ENCODE measurements at places on chromosomes 11 and 22.

GRCh38 chr11:59423835-59424234 is 2.4 kb downstream of the OR5A2 start:
- DNase-seq, result no peak

- no peak for DNase-seq
These were observed 59.4 kb downstream of the MICAL2 start for GRCh38 chr11:12169822-12170221.

DNA sequence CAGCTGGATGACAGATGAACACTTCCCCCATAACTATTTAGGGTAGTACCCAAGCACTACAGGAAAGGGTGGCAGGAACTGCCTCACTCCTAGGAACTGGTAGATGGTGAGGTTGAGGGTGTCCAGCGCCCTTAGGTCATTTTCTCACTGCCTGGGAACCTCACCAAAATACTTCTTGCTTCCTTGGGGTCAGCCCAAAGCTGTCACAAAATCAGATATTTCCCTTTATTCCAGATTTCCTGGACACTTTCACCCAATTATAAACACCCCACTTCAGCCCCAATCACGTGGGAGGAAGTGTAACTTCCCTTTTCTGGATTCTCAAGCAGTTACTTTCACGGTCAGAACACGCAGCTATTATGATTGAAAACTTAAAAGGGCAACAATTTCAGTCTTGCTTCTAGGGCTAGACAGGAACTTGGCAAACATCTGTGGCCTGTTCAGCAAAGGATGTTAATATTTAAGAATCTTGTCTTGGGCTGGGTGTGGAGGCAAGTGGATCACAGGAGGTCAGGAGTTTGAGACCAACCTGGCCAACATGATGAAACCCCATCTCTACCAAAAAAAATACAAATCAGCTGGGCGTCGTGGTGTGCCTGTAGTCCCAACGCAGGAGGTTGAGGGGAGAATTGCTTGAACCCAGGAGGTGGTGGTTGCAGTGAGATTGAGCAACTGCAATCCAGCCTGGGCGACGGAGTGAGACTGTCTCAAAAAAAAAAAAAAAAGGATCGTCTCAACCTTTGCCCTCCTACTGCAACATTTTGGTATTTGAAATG is 4.0 kb downstream of the FTH1 start:
- DNase-seq, result peak; percentile 70

DNA sequence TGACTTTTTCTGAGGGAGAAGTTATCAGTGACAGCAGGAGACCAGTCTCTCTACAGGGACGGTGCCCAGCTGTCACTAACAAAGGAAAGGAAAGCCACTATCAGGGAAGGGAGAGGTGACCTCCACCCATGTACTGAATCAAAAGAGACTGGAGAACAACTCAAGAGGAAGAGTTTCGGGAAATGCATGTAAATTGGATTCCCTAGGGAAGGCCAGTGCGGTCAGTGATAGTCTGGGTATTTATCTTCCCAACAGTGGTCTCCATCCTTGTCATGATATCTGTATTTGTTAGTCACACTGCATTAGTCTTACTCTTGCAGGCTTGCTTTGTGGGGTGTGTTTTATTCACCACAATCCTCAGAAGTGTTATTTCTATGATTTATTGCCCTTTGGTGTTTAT is 193.4 kb upstream of the KIRREL3 start:
- no peak for DNase-seq

DNA sequence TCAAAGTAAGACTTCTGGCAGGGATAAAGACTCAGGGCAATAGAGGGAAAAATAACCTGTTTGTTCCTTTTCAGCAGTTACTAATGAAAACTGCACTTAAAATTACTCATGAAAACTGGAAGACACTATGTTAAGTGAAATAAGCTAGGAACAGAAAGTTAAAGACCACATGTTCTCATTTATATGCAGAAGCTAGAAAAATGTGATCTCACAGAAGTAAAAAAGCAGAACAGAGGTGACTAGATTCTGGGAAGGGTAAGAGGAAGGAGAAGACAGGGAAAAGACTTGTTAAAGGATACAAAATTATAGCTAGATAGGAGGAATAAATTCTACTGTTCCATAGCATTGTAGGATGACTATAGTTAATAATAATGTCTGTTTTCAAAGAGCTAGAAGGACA is 22.2 kb downstream of the HPS5 start:
- no peak for DNase-seq

- DNase-seq, result no peak
These were observed 1.6 kb downstream of the KCNJ1 start for GRCh38 chr11:128865490-128865889.

DNA sequence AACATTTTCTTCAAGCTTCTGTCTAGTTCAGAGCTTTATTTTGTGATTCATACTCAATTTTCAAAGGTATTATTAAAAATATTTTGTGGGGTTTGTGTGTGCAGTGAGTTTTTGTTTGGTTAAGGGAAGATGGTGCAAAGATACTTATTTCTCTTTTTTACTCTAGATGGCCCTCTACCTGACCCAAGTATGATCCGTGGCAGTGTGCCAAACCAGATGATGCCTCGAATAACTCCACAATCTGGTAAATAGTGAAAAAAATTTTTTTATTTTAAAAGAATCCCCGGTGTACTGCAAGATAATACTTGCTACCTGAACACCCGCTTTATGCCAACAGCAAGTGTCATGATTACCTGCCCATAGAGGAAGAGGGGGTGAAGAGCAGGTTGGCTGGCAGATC is 54.2 kb downstream of the EP300 start:
- no peak for DNase-seq

- DNase-seq, result no peak
These were observed 31.1 kb downstream of the UQCR10 start for GRCh38 chr22:29798318-29798717.

DNA sequence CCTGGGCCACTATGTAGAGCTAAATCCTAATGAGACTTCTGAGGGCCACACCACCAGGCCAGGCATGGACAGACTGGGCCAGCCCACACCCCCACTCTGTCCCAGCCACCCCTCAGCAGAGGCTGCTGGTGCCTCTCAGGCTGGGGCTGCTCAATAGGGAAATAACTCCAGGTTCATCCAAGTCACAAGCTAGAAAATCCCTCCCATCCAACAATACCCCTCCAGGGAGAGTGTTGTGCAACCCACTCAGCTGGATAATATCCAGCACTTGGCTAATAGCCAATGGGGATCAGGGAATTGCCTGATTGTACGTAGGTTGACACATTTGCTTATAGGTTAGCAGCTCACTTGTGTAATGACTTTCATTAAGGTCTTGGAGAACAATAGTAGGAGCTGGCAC is 64.1 kb upstream of the WNT11 start:
- DNase-seq, result no peak

DNA sequence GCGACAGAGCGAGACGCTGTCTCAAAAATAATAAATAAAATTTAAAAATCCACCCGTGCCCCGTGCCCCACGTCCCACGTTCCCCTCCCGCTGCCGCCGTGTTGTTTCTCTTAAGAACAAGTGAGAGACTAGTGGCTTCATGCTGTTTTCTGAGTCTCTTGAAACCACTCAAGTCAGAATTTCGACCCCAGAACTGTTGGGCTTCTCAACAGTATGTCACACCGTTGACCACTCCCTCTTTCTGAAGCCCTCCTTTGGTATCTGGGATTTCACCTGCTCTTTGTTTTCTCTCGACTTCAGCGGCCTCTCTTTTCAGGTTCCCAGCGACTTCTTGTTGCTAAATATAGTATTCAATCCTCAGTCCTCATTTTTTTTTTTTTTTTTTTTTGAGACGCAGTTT is 974 bp downstream of the PPIL2 start:
- DNase-seq, result no peak

GRCh38 chr22:45554040-45554406 is 51.3 kb downstream of the FBLN1 start:
- no peak for DNase-seq

GRCh38 chr22:46542011-46542985 is 4.9 kb upstream of the CELSR1 start:
- DNase-seq, result peak; percentile 89

DNA sequence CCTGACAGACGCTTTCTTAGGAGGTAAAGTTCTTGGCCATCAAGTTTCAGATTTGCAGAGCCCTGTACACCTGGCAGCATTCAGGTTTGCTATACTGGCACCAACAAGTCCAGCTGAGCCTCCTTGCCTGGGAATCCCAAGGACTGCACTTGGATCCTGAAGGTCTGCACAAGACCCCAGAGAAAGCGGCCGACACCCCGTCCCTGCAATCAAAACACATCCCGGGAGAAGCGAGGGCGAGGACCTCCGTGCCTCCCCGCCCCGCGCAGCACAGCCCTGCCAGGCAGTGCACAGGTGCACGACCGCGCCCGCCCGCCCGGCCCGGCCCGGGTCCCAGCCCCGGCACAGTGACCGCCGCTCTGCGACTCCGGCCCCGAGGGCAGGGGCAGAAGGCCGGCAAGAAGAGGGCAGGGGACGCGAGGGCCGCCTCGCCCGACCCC is 559 bp downstream of the MRTFA start:
- DNase-seq, result peak; percentile 31

DNA sequence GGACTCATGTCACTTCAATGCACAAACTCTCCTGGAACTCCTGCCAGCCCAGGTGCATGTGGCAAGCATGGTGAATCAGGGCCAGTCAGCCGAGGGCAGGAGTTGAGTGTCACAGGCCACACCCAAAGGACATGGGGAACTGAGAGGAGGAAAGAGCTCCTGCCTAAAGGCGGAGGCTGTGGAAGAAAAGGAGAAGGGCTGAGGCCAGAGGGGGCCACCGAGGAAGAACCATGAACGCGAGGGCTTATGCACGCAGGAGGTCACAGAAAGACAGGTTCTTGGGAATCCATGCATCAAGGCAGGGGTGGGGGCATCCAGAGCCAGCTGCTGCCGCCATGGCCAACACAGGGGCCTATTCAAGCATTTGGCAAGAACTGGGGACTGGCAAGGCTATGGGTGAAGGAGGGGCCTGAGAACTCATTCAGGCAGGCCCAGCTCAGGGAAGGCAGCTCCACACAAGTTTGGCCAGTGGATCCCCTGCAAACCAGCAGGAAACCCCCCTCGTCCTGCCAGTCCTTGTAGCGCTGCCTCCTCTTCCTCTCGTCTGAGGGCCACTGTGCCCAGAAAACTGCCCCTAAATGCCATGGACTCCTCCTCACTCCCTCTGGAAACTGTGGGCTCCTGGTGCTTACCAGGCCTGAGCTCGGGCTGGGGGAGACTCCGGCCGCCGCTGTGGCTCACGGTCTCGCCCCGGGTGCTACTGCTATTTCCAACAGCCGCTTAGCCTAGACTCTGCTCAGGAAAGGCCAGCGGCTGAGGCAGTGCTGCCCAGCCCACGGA is 15.4 kb downstream of the PPM1F start:
- DNase-seq, result peak; percentile 85

GRCh38 chr22:26725012-26725676 is 67.8 kb downstream of the MIAT start:
- no peak for DNase-seq

GRCh38 chr11:66956689-66957290 is 1.4 kb downstream of the PC start:
- no peak for DNase-seq

DNA sequence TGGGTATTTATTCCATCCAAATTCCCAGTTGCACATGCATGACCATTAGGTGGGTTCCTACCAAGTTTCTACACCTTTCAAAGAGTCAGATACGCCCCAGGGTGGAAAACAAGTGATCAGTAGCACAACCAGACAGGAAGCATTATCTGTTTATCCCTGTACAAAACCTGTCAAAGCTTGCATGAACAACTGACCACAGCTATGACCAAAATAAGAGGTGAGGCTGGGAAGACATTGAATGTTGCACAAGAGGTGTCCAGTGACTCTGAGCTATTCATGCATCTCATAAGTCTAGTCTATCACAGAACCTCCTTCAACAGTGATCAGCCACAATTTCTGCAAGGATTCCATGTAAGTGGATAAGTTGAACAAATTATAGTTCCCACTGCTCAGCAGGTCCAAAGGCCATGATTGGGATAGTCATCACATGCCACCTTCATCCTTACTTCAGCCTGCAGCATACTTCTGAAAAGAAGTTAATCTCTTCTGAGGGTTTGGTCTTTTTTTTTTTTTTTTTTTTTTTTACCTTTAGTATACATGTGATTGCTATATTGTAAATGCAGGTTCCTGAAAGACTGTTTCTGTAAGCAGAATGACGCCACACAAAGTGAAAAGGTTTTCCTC is 28.0 kb upstream of the TMEM45B start:
- DNase-seq, result no peak

- DNase-seq, result peak; percentile 36
These were observed 1.2 kb downstream of the TOB2 start for GRCh38 chr22:41445129-41446056.

DNA sequence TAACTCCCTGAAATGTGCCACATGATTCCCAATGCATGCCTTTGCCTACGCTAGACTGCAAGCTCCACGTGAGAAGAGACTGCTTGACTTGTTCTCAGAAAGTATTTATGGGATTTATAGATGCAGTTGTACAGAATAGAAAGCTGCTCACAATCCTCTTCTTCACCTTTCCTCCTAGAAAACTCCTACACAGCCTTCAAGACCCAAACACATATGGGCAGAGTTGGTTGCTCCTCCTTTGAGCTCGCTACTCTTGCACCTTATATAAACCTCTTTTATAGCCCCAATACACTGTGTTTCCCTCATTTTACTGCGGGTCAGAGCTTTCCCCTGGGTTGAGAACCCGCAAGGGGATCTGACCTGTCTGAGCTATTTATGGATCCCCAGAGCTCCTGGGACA is 16.4 kb downstream of the C1QTNF6 start:
- no peak for DNase-seq

DNA sequence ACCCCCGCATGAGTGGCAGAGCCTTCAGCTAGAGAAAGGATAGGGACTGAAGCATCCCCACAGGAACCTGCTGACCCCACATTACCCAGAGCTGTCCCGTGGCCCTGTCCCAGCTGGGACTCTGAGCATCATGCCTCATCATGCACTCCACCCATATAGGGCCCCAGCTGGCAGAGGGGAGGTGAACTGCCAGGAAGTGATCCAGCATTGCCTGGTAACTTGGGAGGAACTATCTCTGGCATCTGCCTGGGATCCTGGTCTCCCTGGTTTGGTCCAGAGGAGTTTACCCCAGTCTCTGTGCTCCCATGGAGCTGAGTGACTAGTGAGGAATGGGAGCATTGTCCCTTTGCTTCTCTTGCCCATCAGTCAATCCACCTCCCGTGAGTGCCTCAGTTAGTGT is 228.8 kb downstream of the GRIK4 start:
- DNase-seq, result no peak

DNA sequence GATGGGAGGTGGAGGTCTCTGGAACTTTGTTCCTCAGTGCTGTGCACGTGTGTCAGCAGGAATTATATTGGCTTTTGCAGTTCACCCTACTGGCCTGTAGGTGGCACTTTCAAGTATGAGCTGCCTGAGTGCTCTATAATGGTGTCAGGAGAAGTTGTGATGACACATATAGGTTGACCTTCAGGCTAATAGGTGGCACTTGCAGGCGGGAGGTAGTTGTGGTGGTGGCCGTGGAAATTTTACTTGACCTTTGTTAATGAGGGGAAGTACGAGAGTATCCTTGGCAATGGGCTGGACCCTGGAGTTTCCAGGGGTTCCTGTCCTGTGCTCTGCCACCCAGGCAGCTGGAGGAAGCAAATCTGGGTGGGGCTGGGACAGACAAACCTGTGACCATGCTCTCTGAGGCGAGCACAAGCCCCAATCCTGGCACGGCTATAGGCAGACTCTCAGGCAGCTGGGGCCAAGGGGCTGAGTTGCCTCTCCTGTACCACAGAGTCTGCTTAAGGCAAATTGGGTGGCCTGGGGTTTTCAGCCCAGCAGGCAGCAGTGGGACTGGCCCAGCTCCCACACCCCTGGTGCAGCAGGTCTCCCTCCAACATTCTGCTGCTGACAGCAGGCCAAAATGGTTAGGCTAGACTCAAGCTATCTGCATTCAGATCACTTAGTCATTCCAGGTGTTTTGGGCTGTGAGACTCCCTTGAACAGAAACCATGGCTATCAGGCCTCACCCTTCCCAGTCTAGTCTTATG is 147.5 kb upstream of the CTSC start:
- peak; percentile 25 for DNase-seq

GRCh38 chr22:44760476-44760875 is 8.1 kb downstream of the ARHGAP8 start:
- no peak for DNase-seq

All from upper lobe of left lung (tissue), 6 donors.